Ammon's horn (tissue), 1 donor: ENCODE measurements at places on chromosomes 2 and 18.

- DNase-seq: no peak
Observed at GRCh38 chr2:8319219-8319618, 362.6 kb upstream of the ID2 start.

- no peak for DNase-seq
Observed at GRCh38 chr18:4639628-4640310, 184.7 kb upstream of the DLGAP1 start.

GRCh38 chr18:75335511-75335910 is 92.0 kb downstream of the SMIM21 start:
- no peak for DNase-seq

DNA sequence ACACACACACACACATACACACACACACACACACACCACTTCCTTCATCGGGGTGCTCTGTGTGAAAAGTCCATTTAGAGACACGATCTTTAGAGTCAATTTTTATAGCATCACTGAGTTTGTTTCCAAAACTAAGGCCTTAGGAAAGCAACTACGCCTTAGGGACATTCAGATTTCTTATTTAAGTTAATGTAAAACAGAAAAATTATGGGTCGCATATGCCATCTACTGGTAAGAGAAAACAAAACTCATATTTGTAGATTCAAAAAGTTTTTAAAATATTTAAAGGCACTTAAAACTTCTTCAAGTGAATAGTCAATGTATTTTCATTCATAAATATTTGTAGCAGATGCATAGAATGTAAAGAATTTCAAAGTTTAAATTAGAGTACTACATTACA is 166.2 kb downstream of the ATAD2B start:
- DNase-seq: no peak

DNA sequence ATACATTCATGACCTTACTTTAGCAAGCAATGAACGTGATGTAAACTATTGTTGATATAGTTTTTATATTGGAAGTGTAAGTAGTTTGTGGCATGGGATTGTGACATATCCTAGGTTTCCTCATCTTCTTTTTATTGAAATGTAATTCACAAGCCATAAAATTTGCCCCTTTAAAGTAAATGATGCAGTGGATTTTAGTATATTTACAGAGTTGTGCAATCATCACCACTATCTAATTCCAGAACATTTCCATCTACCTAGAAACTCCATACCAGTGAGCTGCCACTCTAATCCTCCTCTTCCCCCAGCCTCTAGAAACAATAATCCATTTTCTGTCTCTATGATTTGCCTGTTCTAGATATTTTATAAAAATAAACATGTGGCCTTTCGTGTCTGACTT is 10.7 kb upstream of the CASP10 start:
- DNase-seq: no peak

DNA sequence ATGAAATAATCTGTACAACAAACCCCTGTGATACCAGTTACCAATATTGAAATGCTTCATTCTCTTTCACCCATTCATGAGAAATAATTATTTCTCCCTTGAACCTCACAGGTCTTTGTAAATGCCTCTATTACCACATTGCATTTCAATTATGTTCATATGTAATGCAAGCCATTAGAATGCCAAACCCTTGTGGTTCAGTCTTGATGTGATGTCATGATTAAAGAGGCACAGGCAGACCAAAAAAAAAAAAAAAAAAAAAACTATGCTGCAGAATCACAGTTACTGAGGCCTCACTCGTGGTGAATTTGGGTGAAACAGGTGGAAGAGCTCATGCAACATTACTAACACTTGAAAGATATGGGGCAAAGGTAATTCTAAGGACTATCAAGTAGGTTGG is 9.4 kb upstream of the EPG5 start:
- no peak for DNase-seq

GRCh38 chr18:48131042-48131441 is 200.6 kb upstream of the SMAD2 start:
- no peak for DNase-seq

- no peak for DNase-seq
Observed at GRCh38 chr2:142907653-142908052, 30.2 kb downstream of the KYNU start.

DNA sequence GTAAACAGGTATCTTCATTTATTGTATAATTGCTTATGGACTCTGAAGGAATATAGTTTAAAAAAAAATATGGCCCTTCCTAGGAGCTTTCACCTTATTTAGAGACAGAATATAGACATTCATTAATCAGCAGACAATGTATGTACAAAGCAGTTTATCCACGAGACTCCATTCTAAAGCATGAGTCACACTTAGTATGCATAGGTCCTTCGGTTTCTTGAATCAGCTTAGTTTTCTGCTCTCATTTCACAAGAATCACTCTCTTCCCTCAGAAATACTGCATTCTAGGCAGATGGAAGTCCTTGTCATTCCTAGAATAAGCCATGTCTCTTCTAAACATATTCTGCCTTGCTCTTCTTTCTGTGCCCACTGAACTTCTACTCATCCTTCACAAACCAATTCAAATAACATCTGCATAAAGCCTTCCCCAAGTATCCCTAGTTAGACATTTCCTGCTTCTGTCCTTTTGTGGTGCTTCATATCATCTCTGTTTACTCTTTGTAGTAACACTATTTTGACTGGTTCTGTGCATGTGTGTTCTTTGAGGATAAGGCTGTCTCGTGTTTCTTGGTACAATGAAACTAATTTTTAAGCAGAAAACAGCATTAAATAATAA is 84.5 kb downstream of the PTRHD1 start:
- no peak for DNase-seq

GRCh38 chr2:28802975-28803429 is 7.6 kb upstream of the SPDYA start:
- DNase-seq: no peak

DNA sequence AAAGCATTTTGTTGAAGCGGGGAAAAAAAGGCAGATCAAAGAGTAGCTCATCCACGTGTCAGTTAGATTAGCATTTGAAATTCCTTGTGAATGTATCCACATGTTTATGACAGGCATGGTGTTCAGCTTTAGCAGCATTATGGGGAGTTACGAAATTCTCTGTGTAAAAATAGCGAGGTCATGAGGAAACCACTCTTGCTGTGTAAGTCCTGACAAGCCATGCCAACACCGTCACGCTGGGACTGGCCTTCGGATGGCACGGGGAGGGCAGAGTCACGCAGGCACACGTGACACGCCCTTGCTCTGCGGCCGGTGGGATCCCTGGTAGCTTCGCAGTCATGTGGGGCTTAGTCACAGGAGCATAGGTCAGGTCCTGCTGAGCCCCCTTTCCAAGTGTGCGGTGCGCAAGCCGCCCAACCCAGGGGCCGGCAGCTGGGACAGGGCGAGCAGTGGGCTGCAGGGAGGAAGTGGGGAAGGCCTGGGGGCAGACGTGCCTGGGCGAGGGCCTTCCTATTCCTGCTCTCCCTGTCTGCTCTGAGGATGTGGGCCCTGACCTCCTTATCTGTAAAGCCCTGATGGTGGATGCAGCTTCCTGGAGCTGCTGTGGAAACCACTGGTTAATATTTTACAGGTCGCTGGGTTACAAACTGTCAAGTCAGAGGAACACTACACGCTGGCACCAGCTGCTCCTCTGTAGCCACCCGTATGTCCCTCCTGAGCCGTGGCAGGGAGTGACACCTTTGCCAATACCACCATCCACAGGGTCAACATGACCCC is 18.0 kb downstream of the MBP start:
- DNase-seq: peak; percentile 78

GRCh38 chr2:180324182-180324581 is 317.1 kb upstream of the CWC22 start:
- no peak for DNase-seq

- no peak for DNase-seq
Observed at GRCh38 chr2:44972771-44973535, 31.5 kb downstream of the SIX3 start.

GRCh38 chr2:159410276-159410675 is 123.8 kb upstream of the WDSUB1 start:
- DNase-seq: no peak

DNA sequence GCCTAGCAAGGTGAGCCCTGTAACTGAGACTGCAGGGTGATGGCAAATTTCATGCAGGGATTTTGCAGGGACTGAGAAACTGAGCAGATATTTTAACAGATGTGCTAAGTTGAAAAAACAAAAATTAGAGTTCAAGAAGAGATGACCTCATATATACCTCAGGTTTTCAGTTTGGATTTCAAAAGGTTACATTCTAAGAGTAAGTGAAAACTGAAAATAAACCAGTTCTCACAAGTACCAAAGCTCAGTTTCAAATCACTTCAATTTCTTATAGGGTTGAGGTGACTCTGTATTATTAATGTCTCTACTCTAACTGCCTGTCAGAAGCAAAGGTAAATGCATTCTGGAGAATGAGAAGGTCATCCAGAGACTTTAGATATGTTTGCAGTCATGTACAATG is 237.4 kb upstream of the VRK2 start:
- DNase-seq: no peak

- DNase-seq: no peak
Observed at GRCh38 chr2:113305146-113305545, 26.4 kb upstream of the PAX8 start.

- DNase-seq: no peak
Observed at GRCh38 chr18:14179306-14179705, 47.1 kb upstream of the ZNF519 start.

DNA sequence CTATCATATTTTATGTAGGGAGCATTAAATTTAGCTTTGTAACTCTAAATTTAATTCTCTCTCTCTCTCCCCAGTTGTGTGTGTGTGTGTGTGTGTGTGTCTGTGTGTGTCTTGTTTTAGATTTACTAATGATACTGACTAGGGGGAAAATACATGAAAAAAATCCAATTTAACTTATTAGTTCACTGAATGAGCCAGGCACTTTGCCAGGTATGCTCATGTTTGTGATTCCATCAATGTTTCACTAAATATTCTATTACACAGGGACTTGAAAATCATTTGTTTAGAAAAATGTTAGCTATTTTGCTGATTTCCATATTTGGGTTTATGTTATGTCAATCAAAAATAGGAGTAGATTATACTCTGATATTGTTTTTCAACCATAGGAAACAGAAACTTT is 203.7 kb upstream of the ZNF804A start:
- no peak for DNase-seq

DNA sequence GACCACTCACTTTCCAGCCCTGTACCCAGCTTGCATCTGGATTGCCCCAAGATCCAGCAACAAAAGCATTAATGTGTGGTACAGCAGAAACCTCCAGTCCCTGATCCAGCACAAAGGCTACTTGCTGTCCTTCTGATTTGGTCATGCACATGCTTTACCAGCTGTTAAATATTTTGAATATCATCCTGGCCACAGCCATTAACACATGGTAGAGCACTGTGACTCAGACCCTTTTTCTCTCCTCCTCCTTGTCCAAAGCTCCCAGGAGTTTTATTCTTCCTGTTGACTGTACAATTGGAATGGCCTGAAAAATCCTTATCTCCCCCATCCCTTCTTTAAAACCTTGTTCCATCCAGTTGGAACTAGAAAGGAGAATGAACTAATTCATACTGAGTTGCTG is 419.7 kb upstream of the TNP1 start:
- no peak for DNase-seq
